ENCODE measurements at places on chromosomes 2 and 18.

DNA sequence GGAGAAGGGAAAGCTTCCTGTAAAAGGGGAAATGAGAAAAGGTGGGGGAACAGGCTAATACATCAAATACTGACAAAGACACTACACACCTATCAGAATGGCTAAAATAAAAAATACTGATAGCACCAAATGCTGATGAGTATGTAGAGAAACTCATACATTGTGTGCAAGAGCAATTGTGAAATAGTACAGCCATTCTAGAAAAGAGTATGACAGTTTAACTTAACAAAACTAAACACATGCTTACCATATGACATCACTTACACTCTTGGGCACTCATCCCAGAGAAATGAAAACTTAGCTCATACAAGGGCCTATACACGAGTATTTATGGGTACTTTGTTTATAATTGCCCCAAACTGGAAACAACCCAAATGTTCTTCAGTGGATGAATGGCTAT, 53.4 kb downstream of the ZNF638 start:
- no peak for DNase-seq

DNA sequence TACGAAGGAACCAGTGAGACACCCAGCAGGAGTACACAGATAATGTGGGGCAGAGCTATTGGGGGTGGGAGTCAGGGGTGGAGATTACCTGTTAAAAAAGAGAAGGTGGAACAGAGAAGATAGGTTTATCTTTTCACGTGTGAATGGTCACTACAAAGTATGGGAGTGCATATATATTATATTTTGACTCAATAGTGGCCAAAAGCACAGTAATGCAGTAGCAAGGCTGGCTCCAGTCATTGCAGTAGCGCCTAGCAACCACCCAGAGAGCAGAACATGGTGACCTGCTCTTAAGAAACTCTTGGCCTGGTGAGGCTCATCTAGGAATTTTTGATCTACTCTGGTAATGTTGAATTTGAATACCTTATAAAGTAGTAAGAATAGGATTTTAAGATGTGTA, 1.0 kb downstream of the IMPACT start:
- no peak for DNase-seq

- peak; percentile 72 for DNase-seq
These were observed 255.8 kb downstream of the FBXO15 start for GRCh38 chr18:73891572-73892421.

- peak; percentile 57 for DNase-seq
These were observed 128.8 kb upstream of the MSH6 start for GRCh38 chr2:47653902-47654789.

GRCh38 chr2:127256381-127256780, 36.3 kb upstream of the CYP27C1 start:
- DNase-seq = no peak

DNA sequence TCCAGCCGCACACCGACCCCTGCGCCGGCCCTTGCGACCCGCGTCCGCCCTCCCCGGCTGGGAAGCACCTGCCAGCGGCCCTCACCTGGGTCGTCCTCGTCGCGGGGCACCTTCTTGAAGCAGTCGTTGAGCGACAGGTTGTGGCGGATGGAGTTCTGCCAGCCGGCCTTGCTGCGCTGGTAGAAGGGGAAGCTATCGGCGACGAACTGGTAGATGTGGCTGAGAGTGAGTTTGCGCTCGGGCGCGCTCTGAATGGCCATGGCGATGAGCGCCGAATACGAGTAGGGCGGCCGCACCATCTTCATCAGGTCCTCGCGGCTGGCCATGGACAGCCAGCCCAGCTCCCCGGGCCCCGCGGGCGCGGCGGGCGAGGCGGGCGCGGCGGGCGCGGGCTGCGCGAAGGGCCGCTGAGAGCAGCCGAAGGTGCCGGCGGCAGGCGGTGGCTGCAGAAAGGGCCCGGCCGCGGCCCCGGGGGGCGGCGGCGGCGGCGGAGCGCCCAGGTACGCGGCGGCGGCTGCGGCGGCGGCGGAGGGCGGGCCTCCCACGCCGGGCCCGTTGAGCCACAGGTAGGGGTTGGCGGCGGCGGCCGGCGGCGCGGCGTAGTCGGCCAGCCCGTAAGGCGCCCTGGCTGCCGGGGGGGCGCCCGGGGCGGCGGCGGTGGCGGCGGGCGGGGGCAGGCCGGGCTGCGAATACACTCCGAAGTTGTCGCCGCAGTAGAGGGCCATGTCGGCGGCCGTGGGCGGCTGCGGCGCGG, 505 bp downstream of the FOXI3 start:
- peak; percentile 47 for DNase-seq

GRCh38 chr2:139217641-139218040, 437.5 kb upstream of the NXPH2 start:
- no peak for DNase-seq

DNA sequence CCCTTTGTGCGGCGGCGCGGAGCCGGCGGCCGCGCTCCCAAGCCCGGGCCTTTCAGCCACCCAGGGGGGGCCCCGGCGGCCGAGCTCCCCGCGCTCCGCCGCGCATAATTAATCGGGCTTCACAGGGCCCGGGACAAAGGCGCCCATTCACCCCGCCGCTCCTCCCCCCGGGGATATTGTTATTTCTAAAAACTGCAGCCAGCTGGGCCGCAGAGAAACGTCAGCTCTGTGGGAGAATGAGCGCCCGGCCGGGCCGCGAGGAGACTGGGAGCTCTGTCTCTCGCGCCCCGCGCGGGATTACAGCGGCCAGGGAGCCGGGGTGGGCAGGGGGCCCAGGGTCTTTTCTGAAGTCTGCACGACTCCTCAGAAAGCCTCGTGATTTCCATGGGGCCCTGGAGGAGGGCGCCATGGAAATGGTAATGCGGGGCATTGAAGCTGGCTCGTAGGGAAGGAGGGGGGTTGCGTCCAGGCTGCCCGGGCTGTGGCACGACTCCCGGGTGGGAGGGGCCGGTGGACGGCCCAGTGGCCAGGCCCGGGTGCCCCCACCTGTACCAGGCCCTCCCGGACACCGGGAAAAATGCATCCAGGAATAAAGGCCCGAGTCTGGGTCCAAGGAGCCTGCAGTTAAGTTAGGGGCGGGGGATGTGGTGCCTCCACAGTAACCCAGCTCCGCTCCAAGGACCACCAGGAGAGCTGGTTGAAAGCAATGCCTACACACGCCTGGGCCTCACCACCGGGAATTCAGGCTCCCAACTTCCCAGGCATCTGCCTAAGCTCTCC, 125.3 kb downstream of the ZFP36L2 start:
- DNase-seq = peak; percentile 73

GRCh38 chr2:113877711-113878598, 11.9 kb upstream of the ACTR3 start:
- DNase-seq = no peak

GRCh38 chr18:23103449-23103848, 31.8 kb upstream of the CABLES1 start:
- no peak for DNase-seq
